NCI-H69 (cell line): ENCODE measurements at places on chromosomes 2 and 18.
A peak's percentile ranks its signal among the peaks of the same experiment; 100 is the strongest.

- no peak for DNase-seq
Observed at GRCh38 chr2:191738667-191739066, 60.7 kb downstream of the NABP1 start.

DNA sequence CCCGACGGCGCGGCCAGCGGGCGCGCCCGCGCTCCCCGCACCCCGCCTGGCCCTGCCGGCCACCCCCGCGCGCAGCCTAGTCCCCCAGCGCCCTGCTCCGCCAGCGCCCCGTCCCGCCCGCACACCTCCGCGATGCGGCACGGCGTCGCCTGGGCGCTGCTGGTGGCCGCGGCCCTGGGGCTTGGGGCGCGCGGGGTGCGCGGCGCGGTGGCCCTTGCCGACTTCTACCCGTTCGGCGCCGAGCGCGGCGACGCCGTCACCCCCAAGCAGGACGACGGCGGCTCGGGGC lies 232 bp downstream of the SNED1 start:
- no peak for DNase-seq

DNA sequence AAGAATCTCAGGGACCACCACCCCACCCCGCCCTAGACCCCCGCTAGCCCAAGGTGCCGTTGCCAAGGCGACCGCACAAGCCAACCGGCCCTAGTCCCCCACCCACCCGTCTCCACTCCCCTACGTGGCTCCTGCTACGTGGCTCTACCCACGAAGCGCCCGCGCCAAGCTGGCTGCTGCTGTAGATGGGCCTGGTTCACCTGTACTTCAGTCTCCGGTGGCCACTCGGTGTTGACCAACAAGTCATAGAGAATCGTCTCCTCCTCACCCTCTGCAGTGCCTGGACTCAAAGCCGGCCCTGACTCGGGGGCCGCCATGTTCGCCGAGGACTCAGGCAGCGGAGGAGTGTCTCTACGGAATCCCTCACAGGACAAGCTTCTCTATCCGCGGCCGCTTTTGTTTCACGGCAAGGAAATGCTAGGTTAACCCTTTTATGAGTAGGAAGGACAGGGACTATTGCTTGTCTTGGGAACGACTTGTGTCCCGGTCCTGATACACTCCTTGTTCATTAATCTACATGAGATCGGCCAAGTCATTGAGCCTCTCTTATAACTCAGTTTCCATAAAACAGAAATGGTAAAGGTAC lies at the start of gene NBAS:
Gene NBAS, minus strand, starts transcription at position 347 of the 586 bp plus-strand sequence. Its CDS starts 30 bp downstream, at position 317.
- peak; percentile 87 for DNase-seq

GRCh38 chr18:26181343-26181826 lies 44.9 kb upstream of the TAF4B start:
- DNase-seq = no peak

DNA sequence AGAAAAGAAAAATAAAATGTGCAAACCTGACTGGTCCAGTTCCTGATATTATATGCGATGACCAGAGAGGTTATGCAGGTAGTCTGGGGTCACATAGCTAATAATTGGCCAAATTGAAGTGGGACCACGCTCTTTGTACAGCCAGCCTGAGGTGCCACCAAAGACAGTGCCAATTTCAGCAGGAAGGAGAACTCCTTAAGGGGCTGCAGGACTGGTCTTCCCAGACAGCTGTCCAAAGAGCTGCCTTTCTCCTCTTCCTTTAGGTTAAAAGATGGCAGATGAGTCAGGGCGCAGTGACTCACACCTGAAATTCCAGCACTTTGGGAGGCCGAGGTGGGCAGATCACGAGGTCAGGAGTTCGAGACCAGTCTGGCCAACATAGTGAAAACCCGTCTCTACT lies 95.5 kb downstream of the ACKR3 start:
- no peak for DNase-seq

- no peak for DNase-seq
Observed at GRCh38 chr2:69238449-69239031, 148.5 kb downstream of the GFPT1 start.

DNA sequence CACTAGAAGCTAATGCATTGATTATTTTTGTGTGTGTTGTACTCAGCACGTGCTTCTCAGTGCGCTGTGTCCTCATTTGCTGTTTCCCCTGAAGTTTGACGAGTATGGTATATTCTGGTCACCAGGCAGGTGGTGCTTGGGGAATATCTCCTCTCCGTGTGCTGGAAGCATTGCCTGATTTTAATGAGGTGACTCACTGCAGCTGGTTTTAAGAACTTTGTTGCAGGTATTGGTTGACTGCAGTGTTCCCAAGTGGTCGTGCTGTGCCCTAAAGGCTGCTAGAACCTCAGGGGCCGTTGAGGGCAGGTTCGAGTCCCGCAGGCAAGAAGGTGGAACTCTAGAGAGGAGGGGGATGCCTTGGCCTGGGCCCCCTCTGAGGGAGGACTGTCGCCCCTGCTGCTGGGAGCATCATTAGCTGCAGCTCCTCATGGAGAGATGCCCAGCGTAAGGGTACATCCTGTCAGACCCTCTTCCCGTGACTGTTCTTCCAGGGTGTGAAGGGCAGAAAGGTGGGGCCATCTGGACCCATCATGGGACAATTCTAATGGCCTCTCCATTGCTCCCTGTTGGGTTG lies 82.6 kb downstream of the AGAP1 start:
- no peak for DNase-seq

DNA sequence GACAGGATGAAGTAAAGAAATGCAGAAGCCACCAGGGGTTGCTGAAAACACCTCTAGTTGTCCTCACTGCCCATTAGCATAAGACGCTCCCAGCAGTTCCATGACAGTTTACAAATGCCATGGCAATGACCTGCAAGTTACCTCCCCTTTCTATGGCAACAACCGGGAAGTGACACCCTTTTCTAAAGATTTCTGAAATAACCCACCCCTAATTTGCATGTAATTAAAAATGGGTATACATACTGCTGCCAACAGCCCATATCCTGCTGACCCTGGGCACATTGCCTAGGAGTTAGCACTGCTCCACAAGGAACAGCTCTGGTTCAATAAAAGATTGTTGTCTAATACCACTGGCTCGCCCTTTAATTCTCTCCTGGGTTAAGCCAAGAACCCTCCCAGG lies 178.3 kb upstream of the LRATD1 start:
- peak; percentile 58 for DNase-seq

DNA sequence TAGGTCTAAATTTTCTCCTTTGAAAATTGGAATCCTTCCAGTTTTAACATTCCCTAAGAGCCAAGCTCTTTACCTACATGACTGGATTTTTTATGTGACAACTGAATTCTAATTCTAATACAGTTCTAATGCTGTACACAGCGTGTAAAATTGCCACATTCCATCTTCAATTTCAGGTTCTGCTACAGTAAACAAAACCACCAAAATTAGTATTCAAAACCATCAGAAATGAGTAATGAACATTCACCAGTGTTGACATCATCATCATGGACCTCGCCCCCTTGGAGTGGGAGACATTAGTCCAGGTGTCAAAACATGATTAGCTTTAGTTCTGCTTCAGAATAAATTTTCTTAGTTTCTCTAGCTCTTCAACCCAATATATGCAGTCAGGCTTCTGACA lies 133.6 kb downstream of the MBD2 start:
- peak; percentile 20 for DNase-seq

DNA sequence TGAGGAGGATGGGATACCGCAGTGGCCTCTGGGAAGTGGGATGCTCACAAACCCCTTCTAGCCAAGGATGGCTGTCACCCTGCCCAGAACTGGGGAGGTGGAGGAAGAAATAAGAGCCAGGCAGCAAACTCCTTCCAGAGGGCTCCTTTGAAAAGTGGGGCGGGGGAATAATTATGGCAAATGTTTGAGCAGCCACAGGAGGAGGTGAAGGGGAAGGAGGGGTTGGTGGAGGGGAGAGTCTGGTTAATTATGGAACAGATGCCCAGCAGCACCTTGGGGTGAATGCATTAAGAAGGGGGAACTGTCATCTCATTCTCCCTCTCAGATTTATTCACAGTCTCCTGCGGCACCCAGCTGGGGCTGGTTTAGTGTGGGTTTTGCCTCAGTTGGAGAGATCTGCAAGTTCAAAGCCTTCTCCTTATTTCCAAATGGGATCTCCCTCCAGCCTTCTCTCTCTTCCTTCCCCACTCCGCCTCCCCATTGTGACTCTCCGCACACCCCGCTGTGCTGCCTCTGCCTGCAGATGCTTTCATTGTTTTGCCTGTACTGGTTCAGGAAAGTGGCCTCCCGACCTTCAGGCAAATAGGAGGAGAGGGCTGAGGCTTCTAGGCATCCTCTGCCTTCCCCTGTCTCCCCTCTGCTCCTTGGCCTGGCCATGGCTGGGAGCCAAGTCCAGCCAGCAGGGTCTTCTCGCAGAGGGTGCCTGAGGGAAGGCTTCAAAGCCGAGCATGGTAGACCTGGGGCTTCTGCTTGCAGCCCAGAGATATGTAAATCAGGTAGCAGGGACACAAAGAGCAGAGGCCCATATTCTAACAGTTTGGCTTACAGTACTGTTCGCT lies 457.2 kb upstream of the MEX3C start:
- DNase-seq = peak; percentile 100

DNA sequence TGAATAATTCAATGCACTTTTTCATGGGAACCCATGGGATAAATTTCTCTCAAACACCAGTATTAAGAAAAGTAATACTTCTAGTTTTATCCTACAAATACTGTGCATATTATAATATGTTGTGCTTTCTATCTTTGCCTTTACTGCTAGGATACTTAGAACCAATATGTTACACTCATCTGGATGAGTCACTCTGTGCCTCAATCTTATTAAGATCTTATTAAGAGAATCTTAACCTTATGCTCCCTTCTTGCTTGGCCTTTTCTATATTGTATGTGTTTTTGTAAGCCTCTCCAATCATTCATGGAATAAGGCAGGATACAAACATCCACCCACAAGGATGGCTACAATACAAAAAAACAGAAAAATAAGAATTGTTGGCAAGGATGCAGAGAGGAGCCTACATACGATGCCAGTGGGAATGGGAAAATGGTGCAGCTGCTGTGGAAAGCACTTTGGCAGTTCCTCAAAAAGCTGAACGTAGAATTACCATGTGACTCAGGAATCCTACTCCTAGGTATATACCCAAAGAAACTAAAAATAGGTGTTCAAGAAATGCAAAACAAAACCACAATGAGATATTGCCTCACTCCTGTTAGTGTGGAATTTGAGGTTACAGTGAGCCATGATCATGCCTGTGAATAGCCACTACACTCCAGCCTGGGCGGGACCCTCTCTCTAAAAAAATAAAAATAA lies 10.7 kb upstream of the TWSG1 start:
- DNase-seq = no peak

- no peak for DNase-seq
Observed at GRCh38 chr2:120032297-120032696, 19.4 kb downstream of the EPB41L5 start.

DNA sequence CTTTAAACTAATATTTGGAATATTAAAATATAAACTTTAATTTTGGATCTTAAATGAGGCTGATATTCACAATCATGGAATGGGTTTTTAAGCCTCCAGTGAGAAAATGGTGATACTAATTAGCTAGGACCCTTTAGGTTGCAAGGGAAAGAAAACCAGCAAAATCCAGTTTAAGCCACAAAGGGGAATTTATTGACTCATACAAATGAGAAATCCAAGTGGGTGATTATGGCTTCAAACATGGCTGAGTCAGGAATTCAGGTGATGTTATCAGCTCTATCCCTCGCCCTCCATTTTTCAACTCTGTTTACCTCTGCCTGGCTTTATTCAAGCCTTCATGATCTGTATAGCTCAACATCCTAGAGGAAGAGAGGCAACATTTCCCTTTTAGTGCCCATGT lies 75.3 kb upstream of the DLX2 start:
- no peak for DNase-seq

DNA sequence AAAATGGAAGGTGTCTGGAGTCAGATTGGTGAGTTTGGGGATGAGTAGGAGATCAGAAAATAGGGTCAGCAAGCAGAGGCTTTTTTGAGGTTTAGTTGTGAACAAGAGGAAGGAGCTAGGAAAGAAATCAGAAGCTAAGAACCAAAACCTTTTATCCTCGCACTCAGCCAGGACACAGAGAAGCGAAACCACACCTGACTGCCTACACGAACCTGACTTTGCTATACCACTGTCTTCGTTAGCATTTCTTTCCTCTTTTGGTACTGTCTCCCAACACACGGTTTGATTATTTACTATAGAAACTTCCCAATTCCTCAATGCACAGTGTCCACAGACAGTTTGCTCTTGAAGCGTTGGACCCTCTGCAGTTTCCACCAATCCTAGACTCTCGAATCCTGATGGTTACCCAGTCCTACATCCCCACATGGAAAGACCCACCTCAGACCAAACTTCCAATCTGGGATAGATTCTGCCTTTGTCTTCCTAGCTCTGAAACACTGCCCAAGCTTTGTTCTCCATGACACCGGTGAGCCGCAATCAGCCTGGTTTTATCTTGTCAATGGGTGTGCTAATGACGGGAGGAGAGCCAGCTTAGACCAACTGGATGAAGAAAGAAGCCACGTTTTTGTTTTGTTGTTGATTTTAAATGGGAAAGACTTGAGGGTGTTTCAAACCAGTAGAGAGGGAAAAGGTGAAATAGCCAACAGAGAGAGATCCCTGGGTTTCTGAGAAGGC lies 137.4 kb downstream of the CABLES1 start:
- no peak for DNase-seq

- DNase-seq = no peak
Observed at GRCh38 chr2:70959271-70959761, 19.1 kb upstream of the ANKRD53 start.

DNA sequence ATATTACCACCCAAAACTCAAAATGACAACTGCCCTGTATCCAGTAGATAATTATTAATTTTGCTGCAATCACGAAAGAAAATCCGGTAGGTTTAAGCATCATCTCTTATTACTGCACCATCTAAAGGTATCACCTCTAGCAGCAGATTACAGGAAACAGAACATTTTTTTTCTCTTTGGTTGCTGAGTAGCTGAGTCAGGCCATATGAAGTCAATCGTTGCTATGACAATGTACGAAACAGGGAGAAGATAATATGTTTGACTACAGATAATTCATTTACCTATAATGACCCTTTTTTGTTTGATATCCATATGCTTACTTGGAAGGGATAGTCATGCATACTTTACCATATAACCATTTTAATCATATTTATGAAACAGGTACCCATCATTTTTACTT lies 831.6 kb upstream of the CHAC2 start:
- DNase-seq = peak; percentile 100
